ENCODE measurements at places on chromosomes 11 and 22.

GRCh38 chr11:19832086-19832750 is 119.6 kb downstream of the NAV2 start:
- DNase-seq = no peak

DNA sequence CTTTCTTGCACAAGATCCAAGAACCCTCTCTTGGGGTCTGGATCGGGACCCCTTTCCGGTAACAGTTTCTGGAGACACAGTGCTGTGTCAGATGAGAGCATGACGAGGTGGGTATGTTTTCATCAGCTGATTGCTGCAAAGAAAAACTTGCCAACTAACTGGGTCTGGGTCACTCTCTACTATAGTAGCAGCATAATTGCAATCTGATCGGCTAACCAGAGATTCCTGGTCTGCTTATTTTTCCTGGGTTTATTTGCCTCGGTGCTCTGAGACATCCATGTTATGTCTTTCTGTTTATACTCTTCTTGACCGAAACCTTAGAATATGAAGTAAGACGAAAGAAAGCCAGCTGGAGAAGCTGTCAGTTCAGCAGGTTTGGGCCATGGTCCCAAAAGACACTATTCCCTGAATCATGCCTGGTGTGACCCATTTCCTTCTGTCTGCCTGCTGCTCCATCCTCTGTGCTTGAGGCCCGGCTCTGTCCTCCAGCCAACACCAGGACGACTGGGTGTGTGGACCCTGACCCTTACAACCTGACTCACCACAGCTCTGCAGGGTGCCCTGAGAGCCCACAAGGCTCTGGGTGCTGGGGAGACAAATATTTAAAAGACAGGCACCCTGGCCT is 24.1 kb upstream of the CLMP start:
- DNase-seq = no peak

DNA sequence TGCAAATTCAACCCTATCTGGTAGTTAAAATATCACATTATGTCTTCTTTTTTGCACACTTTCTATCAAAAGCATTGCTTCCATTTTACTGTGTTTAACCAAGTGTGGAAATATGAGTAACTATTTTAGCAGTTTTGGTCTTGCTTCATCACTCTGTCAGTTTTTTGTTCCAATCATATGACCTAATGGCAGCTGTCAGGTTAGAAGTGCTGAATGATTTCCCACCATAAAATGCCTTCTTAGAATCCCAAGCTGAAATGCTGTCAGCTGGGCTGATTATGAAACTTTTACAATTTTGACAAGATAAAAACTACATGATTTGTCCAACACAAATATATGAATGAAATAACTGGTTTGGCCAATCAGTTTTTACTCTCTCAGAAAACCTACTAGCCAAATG is 1654.6 kb upstream of the RAG2 start:
- DNase-seq = no peak

DNA sequence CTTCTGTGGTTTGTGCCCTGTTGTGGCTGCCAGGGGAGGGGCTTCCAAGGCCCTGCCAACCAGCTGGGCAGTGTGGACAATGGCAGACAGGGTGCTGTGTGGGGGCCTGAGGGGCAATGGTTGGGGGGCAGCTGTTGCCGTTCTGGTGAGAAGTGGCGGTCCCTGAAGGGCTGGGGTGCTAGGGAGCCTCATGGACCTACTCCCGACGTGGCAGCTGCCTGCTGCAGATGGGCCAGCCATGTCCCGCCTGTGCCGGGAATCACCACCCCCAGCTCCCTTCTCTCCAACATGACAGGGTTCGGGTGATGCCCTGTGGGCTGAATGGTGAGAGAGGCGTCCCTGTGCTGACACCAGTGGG is 74.2 kb downstream of the KCNQ1 start:
- DNase-seq = no peak

DNA sequence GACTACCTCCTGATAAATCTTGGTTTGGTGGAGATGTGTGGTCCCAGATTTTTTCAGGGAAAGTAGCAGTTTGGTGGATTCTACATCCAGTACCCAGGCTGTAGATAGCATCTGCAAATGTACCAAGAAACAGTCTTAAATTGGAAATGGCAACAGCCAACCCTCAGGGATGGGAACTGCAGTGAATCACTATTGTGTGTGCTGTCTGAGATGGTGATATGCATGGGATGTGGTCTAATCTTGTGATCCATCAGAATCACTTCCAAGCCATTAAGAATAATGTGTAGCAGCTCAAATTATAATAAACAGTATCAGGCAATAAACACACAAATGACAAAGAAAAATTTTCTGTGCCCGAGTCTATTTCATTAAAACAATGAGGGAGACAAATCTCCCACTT is 3.4 kb downstream of the OLFML1 start:
- DNase-seq = no peak

DNA sequence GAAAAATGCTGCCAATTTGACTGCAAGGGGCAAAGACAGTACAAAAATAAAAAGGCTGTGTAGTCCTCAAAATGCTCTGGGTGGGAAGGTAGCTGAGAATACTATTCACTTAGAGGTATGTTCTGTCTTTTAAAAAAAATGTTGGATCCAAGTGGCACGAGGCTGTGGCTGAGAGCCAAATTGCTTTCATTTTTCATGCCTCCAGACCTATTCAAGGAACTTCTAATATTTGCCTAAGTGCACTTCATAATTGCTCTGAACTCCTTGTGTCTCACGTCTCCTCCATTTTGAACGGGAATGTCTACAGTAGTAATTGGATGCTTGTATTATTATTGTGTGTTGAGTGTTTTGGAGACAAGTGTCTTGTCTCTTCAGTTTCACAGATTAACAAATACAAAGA is 19.1 kb upstream of the SLC22A25 start:
- DNase-seq = no peak

DNA sequence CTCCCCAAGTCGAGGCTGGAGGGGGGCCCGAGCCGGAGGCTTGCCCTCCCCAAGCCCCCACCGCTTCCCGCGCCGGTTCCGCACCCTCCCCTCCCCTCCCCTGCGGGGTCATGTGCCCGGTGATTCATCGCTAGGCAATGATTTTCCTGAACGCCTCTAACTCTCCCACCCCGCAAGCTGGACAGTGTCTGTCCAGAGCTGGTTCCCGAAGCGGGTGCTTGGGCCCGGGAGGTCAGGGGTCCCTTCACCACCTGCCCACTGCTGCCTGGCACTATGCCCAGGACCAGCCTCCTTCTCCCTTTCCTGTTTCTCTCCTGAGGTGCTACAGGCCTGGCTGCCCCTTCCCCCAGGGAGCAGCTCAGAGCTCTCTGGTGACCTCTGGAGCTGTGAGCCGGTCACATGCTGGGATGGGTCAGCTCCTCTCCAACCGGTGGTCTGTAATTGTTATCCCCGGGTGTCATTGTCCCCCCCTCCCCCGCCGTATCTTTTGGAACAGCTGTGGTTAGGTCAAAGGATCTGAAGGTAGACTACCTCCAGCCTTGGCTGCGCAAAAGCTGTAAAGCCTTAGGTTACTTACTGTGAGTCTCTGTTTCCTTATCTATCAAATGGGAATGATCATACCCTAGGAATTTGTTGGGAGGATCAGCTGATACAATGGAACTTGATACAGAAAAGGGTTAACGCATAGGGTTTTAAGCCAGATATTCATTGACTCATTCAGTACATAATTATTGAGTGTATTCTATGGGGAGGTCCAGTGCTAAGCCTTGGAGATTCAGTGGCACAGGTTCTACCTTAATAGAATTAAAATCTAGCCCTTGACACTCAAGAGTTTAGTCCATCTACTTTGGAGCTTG is 753 bp downstream of the STX3 start:
- no peak for DNase-seq

DNA sequence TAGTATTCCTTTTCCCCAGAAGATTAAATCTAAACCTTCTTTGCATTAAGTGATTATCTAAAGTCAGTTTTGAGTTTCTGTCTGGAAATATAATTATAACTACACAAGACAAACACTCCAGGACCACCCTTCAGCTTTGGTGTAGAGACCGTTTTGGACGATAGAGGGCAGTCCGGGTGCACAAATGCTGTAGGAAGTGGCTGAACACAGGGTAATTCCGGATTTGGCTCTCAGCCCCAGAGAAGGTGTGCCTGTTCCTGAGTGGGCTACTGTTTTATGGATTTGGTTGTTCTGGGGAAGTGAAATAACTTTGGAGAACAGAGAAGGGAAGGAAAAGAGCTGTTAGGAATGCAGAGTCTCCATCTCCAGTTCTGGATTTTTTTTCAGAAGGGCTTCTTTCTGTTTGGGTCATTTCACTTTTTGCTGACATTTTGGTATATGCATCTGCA is 14.8 kb downstream of the EXT2 start:
- peak; percentile 57 for DNase-seq

- no peak for DNase-seq
Measured at GRCh38 chr11:93845181-93846092, 5.0 kb downstream of the VSTM5 start.

GRCh38 chr22:47571616-47572015 is 809.2 kb downstream of the TBC1D22A start:
- DNase-seq = no peak

DNA sequence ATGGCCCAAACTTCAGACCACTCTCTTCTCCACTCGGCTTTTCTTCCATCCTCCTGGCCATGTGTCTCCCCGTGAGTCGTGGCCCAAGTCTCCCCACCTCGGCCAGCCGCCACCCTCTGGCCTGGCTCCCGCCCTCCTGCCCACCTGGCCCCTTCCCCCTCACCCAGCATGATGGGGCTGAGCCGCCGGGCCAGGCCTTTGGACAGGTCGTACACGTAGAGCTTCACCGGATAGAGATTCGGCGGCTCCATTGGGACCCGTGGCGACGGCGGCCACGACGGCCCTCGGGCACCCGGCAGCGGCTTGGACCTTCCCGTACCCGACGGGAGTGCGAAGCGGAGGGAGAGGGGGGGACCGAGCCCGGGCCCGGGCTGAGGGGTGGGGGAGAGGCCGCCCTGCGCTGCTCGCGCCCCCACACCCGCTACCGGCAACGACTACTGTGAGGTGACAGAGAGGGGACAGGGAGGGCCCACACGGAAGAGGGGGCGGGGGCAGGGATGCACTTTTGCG is at the start of gene DESI1:
Gene DESI1 (minus strand): TSS at position 455 of the 510 bp plus-strand sequence. CDS start 204 bp downstream, at position 251.
- no peak for DNase-seq

DNA sequence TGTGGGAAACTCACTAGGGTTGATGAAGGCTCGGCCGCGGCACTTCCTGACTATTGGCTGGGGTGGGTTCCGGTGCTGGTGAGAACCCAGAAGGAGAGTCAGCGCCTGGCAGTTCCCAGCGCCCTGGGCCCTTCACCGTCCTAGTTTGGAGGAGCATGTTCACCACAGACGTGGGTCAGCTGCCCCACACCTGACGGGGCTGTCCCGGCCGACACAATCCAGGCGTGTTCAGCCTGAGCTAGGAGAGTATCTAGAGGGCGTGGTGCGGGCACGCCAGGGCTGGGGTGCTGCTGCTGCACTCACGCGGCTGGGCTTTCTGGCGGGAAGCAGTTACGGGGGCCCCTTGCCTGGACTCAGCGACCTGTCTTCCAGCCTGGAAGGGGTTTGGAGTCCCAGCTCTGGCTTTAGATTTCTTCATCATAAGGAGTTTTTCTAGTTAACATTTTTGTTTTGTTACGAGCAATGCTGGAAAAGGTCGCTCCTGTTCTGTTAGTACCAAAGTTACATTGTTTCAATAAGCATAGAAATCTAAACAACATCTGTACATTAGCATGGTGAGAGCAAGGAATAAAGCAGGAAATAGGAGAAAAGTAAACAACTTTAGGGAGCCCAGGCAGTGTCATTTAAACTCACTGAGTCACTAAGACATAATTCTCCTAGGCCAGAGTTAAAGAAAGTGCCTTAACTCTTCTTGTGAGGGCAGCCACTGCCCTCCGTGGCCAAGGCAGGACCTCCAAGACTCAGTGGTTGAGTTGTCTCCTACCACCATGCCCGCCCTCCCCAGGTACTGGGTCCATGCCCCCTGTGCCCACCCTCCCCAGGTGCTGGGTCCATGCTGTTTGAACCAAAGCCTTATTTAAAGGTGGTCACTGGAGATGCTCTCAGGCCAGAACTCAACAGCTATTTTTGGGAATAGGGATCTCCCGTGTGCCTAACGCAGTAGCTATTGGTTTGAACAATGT is 12.1 kb upstream of the ADORA2A start:
- DNase-seq = no peak

GRCh38 chr11:19931771-19932369 is 219.2 kb downstream of the NAV2 start:
- DNase-seq = no peak

- no peak for DNase-seq
Measured at GRCh38 chr11:117591316-117592039, 205.5 kb downstream of the DSCAML1 start.

DNA sequence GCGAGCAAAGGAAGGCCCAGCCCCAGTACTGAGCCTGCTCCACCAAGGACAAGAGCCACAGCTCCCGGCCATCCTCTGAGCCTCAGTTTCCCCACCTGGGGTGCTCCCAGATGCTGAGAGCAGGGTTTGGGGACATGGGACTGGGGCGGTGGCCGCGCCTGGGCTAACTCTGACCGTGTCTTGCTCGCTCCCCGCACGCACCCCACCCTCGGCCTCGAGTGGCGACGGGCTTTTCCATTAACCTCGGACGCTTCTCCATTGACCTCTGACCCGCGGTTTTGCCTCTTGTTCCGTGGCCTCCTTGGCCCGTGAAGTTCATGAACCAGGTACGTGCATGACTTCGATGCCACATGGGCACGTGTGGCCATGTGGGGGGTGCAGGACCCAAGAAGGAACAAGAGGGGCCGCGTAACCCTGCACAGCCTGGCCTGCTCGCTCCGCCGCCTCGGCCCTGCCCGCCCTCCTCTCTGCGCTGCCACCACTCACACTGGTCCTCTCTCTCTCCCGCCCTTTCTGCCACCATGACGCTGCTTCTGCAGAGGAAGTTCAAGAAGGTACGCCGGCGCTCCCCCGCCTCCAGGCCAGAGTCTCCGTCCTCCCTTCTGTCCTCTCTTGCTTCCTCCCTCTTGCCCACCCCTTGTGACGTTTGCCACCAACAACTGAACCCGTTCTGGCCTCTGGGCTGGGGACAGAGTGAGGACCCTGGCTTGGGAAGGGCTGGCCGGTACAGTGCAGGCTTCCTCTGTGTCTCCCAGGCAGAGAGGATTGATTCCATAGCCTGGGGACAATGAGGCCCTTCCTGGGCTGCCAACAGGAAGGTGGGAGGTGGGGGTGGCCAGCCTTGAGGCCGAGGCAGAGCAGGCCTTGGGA is 6.9 kb downstream of the TNNT3 start:
- no peak for DNase-seq
